ENCODE measurements at places on chromosomes 1 and 21.

DNA sequence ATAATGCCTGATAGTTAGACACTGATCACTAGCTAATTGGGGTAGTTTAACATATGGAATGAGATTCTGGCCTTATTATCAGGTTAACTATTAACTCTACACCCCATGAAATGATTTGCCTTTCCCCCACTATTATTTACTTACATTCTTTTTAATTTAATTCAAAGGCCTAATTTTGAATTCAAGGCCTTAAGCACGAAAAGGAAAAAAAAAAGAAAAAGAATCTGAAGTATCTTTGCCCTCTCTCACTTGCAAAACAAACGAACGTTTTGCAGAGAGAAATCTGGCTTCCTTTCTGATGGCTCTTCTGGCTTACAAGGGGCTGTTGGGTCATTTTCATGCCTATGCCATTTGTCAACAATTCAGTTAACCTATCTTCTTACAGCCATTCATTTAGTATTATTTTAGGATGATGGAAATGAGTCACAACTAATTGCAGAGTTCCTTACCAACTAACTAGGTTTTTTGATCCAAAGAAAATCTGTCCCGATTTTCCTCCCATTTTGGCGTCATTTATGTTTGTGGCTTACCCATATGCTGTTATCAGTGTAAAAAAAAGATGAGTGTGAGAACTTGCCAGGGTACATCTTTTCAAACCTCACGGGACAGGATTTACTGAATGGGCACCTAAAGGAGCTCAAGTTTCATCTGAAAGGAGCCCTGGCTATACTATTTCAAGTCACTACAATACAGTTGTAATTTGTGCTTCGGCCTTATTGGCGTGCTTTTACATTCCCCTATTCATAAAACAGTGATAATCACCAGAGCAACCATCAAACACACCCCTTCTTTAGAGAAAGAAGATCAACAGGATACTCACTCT, 1.9 kb upstream of the ERRFI1 start:
- no peak for DNase-seq

- DNase-seq: no peak
These were observed 291.3 kb downstream of the TM2D1 start for GRCh38 chr1:61433646-61434045.

- peak; percentile 28 for DNase-seq
These were observed 93.4 kb downstream of the KCNK1 start for GRCh38 chr1:233707153-233707879.

GRCh38 chr1:180267211-180267561, 37.1 kb downstream of the LHX4 start:
- no peak for DNase-seq

GRCh38 chr1:77888081-77888780, at the start of gene NEXN:
Gene NEXN, plus strand, starts transcription at chr1:77888624. Its CDS starts 27,483 bp downstream, at chr1:77916107.
- peak; percentile 21 for DNase-seq

DNA sequence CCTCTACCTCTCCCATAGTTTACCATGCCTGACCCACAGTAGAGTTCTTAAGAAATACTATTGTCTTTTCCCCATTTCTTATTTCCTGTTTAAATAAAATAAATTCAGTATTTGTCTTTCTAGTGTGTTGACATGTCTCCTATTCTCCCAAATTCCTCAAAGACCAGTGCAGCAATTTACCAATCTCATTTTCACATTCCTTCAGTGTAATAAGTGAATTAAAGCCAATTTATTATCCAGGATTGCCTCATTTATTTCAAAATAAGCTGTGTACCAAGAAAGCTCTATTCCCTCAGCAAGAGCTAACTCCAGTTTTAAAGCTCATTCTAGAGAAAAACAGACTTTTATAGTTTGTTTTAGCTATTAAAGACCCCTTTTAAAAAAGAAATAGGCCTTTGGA, 49.9 kb downstream of the DISC1 start:
- DNase-seq: no peak

- no peak for DNase-seq
These were observed 121.7 kb upstream of the FOXD3 start for GRCh38 chr1:63200676-63201075.

GRCh38 chr21:45259206-45259840, 28.4 kb downstream of the POFUT2 start:
- DNase-seq: no peak

DNA sequence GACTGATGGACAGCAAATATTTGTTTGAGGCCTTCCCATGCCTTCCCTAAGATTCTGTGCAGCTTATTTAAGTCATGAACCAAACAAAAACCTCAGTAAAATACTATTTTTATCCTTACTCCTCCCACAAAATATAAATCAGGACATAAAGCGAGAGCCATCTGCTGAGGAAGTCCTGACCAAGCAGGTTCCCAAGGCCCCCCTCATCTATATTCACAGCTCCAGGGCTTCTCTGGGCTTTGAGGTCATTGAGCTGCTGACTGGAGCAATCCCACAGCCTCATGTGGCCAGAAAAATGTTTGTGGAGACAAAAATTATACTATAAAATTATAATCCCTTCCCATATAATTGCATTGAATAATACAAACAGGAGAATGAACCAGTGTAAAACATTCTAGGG, 846.2 kb downstream of the ADGRL2 start:
- no peak for DNase-seq

All from BJ (cell line).